ENCODE measurements at places on chromosomes 2 and 18. TPM values are rescaled to one million over a fixed set of nuclear protein-coding genes. Genes with fewer than 3 reads are reported as not detected.

DNA sequence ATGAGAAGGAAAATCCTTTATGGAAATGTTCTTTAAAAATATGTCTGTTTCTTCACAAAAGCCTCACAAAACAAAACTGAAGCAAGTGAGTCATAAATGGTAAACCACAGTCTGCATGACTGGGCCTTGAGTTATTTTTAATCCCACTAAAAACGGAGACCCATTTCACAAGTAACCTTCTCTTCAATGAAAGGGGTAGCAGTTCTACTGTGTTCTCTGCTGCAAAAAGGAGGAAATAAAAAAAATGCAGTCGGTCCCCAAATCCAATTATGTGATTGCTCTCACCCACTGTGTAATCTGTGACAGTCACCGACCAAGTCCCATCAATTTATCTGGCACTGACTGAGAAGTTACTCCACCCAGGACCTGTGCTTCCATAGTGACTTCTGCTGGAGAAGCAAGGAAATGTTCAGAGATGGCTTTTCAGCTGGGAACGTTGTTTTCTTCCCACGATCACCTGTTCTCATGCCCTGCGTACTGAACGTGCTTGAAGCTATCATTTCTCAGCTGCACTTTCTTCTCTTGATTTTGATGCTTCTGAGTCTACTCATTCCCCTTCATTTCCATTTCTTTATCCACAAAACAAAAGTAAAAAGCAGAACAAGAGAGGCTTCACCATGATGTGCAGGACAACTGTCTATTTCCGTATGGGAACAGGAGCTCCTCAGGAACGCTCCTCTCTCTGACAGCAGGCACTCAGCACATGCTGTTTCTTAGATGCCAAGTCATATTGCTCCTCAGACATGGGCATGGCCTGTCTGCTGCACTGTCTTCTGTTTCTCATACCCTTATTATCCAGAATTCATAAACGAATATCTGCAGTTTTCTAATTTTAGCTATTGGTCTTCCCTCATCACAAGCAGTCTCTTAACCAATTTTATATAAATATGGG, 80.0 kb upstream of the TMEM200C start:
- DNase-seq = no peak

GRCh38 chr18:78596794-78597345, 382.7 kb upstream of the SALL3 start:
- DNase-seq = no peak

- no peak for DNase-seq
Measured at GRCh38 chr2:152961351-152961750, 242.9 kb downstream of the ARL6IP6 start.

DNA sequence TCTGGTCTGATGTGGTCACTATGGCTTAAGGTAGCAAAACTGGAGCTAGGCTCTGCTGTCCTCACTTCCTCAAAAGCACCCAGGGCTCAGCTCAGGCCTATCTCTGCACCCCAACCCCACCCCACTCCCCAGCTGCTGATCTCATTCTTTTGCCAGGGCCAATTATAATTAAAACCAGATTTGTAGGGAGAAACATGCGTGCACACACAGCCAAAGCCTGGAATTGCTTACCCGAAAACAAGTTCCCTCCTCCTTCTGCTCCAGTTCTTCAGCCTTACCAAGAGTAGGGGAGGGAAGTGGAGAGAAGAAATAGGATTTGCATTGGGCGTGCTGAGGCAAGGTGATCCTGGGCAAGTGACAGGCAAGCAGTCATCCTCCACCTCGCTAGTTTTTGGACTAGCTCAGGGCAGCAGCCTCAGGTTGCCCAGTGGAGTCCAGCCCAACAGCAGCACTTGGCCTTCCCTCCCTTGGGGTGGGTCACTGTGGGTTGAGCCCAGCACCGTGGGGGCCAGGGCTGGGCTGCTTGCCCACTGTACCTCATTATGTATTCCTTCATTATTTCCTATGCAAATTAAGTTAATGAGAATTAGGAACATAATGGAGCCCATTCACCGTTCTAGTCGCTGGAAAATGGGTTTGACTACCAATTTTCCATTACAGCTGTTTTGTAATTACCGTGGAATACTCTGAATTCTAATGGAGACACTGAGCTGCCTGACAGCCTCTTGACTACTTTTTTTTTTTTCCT, 199.1 kb upstream of the CELF4 start:
- DNase-seq = no peak

The AQP12B gene
- total RNA-seq = not detected

The CDH2 gene
- 38.1 TPM for total RNA-seq

The DLX1 gene
- not detected for total RNA-seq

The RGPD4 gene
- not detected for total RNA-seq
